ENCODE measurements at places on chromosomes 16 and 17.

DNA sequence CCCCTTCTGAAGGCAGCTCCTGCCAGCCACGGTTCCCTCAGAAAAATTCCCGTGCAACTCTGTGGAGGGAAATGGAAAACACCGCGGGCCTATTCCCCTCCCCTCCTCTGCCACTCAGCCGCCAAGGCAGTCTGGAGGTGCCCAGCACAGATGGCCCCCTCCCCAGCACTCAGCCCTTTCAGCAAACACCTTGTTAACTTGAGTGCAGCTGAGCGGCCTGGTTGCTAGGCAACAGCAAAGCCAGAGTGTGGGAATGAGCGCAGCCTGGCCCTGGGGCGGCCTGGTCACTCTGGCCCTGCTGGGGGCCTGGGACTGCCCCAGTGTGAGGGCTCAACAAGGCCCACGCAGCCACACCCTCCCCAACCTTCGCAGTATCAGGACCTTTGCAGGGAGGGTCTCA, 32.8 kb downstream of the CACNA1G start:
- DNase-seq = peak; percentile 90

DNA sequence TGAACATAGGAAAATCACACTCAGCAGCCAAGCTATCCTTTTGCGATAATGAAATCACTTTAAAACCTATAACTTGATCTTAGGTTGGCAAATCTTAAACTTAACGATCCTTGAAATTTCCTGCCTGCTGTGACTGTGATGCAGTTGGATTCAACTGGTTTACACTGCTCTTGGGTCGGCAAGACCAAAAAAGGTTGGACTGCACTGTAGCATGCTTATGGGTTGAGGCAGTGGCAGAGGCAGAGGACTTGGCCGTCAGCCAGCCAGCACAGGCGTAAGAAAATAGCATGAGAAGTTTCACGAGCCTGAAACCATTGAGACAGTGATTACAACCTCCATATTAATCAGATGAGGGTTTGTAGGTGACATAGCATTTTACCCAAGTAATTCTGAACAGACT, 21.4 kb downstream of the WSB1 start:
- no peak for DNase-seq

GRCh38 chr16:17392857-17393692, 77.7 kb downstream of the XYLT1 start:
- DNase-seq = no peak

- DNase-seq = no peak
These were observed 2.4 kb upstream of the RHBDF1 start for GRCh38 chr16:74747-75334.

GRCh38 chr16:69787883-69788282, 25.8 kb downstream of the WWP2 start:
- DNase-seq = no peak
